ENCODE measurements at places on chromosomes 6 and 20.

GRCh38 chr6:37704066-37704465, 6.4 kb upstream of the MDGA1 start:
- no peak for DNase-seq

- DNase-seq: no peak
Measured at GRCh38 chr6:111982681-111983080, 71.2 kb upstream of the CCN6 start.

GRCh38 chr6:7073082-7073820, 34.5 kb upstream of the RREB1 start:
- DNase-seq: no peak

DNA sequence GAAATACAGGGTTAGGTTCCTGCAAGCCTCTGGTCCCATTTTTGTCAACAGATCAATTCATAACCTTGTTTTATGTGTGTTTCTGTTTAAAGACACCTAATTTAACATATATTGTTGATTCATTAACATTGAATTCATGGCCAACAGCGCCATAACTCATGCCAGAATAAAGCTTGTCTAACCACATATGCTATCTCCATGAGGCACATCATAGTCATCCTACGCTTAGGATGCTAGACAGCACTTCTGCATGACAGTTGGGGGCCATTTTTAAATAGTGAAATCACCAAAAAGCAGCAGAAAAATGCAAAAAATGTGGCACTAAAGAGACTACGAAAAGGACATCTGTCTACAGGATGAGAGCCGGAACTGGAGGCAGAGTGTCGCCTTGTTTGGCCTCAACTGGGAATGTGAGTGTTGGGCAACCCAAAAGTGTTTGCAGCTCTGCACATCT, 37.9 kb downstream of the TRAM2 start:
- no peak for DNase-seq

DNA sequence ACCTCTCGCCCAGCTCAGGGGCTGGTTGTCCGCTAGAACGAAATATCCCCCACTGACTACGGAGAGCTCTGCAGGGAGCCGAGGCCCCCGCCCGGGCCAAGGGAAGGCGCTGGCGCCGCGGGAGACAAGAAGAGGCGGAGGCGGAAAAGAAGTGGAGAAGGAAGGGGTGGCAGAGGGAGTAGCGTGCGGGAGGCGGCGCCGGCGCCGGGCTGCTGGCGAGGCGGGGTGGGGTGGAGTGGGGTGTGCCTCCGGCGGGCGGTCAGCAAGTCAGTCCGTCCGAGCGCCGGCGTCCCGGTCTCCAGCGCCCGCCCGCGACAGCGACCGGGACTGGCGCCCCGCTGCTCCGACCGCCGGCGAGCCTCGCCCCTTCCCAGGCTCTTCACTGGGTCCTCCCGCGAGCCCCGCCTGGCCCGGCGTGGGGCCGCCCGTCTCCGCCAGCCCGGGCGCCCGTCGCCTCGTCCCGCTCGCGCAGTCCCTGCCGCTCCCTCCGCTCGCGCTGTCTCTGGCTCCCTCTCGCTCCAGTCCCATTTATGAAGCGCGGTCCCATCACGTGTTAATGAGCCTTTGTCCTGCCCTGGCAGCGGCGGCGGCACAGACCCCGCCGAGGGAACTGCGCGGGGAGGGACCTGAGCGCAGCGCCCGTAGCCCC, at the start of gene CNR1:
Gene CNR1, minus strand, starts transcription at position 504 of the 649 bp plus-strand sequence. CDS start 21,073 bp downstream, outside the sequence.
- no peak for DNase-seq

GRCh38 chr20:17859002-17859615, 109.5 kb downstream of the SNX5 start:
- DNase-seq: no peak

- DNase-seq: no peak
Measured at GRCh38 chr6:166008441-166009369, 158.9 kb downstream of the TBXT start.

DNA sequence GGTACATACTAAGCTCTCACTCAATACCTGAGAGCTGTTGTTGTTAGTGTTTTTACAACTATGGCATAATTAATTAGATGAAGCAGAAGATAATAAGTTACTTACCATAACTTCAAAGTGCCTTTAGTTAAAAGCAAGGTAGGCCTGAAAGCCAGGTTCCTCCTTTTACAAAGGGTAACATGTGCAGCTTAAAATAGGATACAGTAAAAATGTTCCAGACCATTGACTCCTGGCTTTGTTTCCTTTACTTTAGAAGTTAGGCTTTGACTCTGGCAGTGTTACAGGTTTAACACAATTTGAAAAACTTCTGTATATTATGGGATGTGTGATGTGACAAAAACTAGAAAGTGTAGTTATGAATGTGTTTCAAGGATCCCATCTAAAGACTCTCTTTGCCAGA, 522.5 kb downstream of the EPM2A start:
- no peak for DNase-seq

GRCh38 chr6:37680668-37681067, 17.0 kb downstream of the MDGA1 start:
- DNase-seq: no peak

GRCh38 chr6:145534989-145535388, 200.3 kb downstream of the EPM2A start:
- DNase-seq: no peak

DNA sequence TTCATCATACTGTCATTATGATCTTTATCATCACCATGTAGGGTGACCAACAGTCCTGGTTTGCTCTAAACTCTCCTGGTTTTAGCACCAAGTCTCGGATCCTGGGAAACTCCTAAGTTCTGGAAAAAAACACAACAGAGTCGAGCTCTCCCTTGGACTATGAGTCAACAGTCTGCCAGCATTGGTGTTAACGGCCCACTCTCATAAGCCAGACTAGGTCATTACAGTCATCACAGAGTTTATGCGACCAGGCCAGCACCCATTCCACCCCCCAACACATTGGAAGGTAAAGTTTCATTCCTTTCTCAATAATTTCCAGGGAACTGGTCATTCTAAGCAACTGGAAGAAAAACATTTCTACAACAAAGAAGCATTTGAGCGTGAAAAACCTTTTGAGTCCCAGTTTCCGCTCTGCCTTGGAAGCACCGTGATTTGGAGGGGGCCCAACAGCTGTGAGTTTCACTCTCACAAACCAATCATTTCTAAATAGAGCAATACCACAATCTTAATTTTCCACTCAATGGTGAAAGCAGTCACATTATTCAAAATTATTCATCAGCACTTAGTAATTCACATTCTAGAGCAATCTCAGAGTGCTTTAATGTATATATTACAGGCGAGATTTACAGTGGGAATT, 445.0 kb downstream of the CDH26 start:
- no peak for DNase-seq

DNA sequence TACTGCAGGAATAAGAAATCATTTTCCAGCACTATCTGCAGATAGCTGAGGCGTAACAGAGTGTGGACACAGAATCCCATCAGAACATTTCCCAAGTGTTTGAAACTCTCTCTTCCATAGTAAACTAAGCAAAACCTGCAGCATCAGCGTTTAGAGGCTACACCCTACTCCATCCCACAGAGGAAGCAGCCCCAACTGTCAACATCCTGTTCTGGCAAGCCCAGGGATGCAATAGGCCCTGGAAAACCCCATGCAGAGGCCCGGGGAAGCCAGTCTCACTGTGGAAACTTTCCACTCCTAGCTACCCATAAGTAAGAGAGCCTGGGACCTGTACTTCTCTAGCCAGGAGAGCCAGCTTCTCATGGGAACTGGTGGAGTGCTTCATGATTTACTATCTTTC, 129.4 kb downstream of the LY86 start:
- no peak for DNase-seq

DNA sequence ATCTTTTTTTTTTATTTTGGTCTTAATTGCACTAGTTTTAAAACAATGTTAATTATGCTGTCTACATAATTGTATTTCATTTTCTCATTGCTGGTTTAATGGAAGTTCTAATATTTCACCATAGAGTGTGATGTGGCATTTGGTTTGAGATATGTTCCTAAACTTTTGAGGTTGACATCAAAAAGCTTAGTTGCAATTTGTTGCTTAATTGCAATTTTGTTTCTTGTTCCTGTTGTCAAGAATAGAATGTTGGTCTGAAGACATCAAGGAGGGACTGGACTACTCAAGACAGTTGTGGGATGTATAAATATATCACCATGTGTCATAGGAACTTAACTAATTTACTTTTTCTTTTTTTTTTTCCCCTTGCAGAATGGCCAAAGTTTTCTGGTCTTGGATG, 12.5 kb downstream of the HSF2 start:
- DNase-seq: no peak

DNA sequence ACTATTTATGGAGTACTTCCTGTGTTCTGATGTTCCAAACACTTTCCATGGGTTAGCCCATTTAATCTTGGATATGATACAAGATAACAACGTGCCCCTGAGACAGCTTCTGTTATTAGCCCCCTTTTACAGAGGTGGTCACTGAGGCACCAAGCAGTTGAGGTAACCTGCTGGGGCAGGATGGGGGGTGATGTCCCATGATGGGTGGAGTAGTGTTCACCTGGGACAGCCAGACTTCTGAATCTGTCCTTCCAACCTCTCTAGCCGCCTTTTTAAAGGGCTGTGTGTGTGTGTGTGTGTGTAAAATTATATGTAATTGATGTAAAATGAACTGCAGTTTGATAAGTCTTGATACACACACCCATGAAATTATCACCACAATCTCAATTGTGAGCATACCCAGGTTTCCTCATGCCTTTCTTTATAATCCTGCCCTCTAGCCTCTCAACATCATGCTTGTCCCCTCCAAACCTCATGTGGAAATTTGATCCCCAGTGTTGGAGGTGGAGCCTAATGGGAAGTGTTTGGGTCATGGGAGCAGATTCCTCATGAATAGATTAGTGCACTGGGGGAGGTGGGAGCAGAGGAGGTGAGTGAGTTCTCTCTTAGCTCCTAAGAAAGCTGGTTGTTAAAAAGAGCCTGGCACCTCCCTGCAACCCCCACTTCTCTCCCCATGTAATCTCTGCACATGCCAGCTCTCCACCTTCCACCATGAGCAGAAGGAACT, 39.2 kb downstream of the PLAGL2 start:
- DNase-seq: no peak

DNA sequence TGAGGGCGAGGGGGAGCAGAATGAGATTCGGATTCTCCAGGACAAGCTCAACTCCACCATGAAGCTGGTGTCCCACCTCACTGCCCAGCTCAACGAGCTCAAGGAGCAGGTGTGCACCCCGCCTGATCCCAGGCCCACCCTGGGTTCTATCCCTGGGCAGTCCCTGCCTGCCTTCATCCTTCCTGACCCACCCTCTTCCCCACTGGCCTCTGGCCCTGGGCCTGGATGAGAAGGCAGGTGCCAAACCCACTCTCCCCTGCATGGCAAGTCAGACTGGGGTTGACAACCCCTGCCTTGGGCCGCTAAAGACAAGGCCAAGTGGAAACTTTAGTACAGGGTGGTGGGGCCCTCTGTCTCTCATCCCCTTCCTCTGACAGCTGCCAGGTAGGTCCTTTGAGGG, 16.5 kb downstream of the UQCC2 start:
- no peak for DNase-seq

DNA sequence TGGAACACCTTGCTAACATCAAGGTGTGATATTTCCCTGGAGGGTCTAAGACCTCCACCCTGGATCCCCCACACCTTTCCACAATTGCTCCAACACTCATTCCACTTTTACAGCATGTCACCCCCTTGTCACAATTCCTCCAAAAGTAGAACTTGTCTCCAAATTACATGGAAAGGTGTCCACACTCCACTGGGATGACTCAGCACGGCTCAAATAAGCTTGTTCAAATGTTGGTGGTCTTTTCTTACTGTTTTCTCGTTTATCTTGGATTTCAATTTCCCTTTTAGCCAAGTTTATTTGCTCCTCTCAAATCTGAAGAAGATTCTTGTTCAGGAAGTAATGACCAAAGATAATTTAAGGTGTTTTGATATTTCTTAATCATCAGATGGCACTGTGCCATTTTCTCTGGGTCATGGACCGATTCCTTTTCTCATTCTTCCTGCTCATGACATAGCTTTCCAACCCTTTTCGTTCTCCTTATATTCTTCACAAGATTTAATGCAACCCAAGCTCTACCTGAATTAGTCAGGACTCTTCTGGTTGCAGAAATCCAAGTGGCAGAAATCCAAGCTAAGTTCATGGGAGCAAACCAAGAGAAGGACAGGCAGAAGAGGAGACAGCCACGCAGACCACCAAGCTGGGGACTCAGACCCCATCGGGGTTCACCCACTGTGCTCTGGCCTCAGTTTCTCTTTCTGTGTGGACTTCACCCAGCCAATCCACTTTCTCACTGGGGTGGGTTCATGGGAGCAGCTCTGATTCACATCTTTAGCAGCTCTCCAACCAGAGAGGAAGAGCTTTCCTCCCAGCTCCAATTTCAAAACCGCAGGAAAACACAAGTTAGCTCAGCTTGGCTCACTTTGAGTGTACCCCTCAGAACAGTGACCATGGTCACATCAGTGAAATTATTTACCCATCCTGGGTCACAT, 110.5 kb upstream of the CDYL start:
- DNase-seq: no peak

GRCh38 chr20:8413691-8414090, 281.6 kb downstream of the PLCB1 start:
- no peak for DNase-seq

DNA sequence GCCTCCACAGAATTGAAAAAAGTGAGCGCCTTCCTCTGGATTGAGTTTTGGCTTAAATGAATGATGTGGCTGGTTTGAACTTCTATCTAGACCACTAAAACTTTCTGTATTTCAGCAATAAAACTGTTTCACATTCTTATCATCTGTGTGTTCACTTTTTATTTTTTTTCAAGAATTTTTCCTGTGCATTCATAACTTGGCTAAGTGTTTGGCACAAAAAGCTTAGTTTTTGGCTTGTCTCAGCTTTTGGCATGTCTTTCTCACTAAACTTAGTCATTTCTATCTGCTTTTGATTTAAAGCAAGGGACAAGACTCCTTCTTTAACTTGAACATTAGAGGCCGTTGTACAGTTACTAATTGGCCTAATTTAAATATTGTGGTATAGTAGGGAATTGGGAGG, 1015.1 kb downstream of the EPHA7 start:
- no peak for DNase-seq

- DNase-seq: no peak
Measured at GRCh38 chr6:75850026-75850833, 101.2 kb downstream of the MYO6 start.

DNA sequence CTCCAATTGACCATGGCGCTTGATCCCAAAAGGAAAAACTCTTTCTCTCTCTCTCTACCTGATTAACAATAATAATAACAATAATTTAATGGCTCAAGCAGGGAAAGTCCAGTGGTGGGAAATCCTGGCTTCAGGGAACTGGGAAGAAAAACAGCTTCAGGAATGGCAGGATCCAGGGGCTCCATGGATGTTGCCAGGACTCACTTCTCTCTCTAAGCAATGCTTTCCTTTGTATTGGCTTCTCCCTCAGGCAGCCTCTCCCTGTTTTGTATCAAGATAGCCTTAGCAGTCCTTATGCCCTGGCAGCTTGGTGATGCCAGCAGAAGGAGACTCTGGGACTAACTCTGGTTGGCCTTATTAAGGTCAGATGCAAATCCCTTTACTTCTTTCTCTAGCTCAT, 13.5 kb upstream of the PTGIS start:
- DNase-seq: no peak

GRCh38 chr6:25202504-25202903, 76.7 kb upstream of the CARMIL1 start:
- no peak for DNase-seq

- DNase-seq: no peak
Measured at GRCh38 chr6:162337412-162337811, 390.2 kb downstream of the PRKN start.

- DNase-seq: no peak
Measured at GRCh38 chr20:58553841-58554240, 38.6 kb upstream of the APCDD1L start.

GRCh38 chr20:25018425-25018824, 25.9 kb upstream of the APMAP start:
- DNase-seq: no peak
